Central memory CD4-positive, alpha-beta T cell (primary cell): ENCODE measurements at places on chromosomes 7 and 10.

DNA sequence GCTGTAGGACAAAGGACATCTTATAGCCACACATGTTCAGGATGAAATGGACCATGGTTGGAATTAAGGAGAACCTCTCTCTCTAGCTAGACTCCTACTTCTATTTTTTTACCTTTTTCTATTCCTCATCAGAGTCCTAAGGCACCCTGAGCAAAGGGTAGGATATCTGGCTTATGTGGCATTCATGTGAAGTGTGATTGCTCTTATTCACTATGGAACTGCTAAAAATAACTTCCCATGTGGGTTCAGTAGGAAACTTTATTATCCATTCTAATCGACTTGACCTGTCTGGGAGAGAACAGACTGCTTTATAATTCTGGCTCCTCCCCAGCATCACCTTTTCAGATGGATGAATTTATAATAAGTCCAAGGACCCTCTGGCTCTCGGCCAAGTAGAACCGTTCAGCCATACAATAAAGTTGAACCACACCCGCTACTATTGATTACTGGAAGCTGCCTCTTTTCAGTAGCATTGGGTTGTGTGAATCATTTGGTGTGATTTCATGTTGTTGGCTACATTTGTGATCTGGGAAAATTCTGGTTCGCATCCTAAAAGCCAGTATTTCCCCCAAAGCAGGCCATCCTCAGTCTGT, 117.5 kb downstream of the NRF1 start:
- DNase-seq, result no peak

DNA sequence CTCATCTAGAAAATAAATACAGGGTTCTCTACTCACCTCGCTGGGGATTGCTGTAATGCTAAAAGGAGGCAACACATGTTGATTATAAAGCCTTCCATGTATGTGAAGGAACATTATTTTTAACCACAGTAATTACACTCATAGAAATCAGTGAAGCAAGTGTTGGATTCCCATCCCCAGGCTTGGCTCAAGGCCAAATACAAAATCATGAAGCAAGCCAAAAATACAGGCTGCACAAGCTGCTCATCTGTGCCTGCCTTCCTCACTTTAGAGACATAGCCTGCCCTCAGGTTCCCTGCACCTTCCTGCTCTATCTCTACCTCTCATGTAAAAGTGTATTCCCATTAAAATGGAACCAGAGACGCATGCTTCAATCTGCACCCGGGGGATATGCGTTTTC, 1077.1 kb upstream of the C7orf33 start:
- no peak for DNase-seq

DNA sequence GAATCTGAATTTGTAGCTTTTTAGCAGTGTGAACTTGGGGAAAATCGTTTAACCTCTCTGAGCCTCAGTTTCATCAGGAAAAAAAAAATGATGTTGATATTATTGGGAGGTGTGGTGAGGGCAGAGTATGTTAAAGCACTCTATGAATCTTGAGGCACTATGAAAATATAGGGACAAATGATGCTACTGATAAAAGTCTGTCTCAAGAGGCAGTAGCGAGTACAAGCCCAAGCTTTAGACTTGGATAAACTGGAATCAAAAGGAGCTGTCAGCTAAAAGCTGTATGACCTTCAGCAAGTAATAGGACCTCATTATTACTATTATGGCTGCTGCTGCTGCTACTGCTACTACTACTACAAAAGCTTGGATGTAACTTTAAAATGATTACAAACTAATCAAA, 8.4 kb downstream of the ZNF277 start:
- DNase-seq, result no peak

DNA sequence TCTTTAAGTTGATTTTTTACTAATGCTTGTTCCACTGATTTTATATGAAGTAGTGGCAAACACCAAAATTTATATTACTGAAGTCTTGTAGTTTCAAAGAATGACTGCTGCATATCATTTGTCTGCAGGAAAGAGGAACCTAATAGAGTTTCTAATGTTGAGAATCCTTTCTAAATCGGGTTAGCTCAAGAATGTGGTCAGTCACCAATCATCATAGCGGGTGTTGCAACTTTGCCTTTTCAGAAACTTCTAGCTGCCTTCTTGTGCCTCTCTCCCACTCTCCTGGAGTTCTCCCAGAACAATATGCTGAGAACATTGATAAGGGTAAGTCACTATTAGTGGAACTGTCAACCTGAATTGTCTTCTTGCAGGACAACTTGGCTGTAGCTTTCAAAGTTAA, 524.8 kb upstream of the SORCS1 start:
- DNase-seq, result no peak

DNA sequence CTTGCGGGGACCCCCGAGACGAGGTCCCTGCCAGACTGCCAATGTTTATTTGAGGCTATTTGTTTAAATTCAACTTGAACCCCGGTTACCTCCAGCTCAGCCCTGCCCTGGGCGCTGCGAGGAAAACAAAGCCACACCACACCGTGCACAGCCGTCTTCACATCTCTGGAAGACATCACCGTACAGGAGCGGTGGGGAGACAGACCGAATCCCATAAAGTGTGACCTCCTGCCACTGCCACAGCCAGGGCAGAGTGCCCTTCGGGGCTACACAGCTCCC, 40.0 kb downstream of the PRKAG2 start:
- no peak for DNase-seq

GRCh38 chr10:88680958-88681357, 16.7 kb downstream of the LIPF start:
- no peak for DNase-seq
